ENCODE measurements at places on chromosomes 16 and 17.
A peak's percentile ranks its signal among the peaks of the same experiment; 100 is the strongest.

- H3K36me3 ChIP-seq, result peaks cover 95% of the 10 kb centered on the region
- no peak overlapping the region for H3K27ac ChIP-seq
- H3K4me1 ChIP-seq, result peaks cover 56% of the 10 kb centered on the region
- H3K4me3 ChIP-seq, result no peak overlapping the region
- DNase-seq, result peak; percentile 14
These were observed 9.2 kb downstream of the SUMO2 start for GRCh38 chr17:75173526-75173925.

DNA sequence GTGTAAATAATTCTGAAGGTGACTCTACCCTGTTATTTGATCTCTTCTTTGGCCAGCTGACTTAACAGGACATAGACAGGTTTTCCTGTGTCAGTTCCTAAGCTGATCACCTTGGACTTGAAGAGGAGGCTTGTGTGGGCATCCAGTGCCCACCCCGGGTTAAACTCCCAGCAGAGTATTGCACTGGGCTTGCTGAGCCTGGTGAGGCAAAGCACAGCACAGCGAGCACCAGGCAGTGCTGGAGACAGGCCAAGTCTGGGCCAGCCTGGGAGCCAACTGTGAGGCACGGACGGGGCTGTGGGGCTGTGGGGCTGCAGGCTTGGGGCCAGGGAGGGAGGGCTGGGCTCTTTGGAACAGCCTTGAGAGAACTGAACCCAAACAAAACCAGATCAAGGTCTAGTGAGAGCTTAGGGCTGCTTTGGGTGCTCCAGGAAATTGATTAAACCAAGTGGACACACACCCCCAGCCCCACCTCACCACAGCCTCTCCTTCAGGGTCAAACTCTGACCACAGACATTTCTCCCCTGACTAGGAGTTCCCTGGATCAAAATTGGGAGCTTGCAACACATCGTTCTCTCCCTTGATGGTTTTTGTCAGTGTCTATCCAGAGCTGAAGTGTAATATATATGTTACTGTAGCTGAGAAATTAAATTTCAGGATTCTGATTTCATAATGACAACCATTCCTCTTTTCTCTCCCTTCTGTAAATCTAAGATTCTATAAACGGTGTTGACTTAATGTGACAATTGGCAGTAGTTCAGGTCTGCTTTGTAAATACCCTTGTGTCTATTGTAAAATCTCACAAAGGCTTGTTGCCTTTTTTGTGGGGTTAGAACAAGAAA is 5.1 kb downstream of the STH start:
- no peaks in the 10 kb centered on the region for H3K4me1 ChIP-seq
- H3K36me3 ChIP-seq, result no peaks in the 10 kb centered on the region
- no peak for DNase-seq

DNA sequence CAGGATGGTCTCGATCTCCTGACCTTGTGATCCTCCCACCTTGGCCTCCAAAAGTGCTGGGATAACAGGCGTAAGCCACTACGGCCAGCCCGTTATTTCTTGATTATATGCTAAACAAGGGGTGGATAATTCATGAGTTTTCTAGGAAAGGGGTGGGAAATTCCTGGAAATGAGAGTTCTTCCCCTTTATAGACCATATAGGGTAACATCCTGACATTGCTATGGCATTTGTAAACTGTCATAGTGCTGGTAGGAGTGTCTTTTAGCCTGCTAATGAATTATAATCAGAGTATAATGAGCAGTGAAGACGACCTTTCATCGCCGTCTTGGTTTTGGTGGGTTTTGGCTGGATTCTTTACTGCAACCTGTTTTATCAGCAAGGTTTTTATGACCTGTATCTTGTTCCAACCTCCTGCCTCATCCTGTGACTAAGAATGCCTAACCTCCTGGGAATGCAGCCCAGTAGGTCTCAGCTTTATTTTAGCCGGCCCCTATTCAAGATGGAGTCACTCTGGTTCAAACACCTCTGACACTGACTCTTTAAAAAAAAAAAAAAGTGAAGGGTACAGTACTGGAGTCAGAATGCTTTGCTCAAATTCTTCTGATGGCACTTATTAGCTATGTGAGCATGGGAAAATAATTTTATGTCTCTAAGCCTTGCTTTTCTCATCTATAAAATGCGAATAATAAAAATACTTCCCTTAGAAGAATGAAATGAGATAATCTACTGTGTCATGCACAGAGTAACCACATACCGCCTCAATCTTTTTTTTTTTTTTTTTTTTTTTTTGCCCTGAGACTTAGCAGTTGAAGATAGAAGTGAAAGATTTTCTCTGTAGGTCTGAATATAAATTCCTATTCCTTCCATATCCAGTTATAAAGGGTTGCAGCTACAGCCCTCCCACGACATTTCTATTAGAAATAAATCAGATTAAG is 5.1 kb upstream of the CALCOCO2 start:
- peaks cover 4% of the 10 kb centered on the region for H3K4me1 ChIP-seq
- no peak overlapping the region for H3K4me3 ChIP-seq
- DNase-seq, result no peak
- H3K27me3 ChIP-seq, result no peaks in the 10 kb centered on the region

DNA sequence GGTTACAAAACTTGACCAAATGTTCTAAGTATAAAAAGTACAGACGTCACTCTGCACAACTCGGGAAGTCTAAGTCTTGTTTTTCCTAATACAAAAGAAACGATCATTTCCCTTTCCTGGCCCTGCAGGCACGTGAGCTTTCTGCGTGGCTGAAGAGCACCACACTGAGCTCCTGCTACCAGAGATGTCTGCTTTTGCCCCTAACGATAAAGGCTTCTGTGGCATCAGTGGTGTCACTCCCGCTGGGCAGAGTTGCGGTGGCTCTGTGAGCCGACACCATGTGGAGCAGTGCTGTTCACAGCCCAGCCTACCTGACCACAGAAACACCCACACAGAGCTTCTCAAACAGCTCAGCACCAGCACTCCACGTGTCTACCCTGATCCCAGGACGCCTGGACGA is 20.5 kb downstream of the EMC8 start:
- peaks cover 37% of the 10 kb centered on the region for H3K36me3 ChIP-seq
- DNase-seq, result no peak
- H3K4me3 ChIP-seq, result no peak overlapping the region
- H3K27ac ChIP-seq, result no peak overlapping the region
- H3K27me3 ChIP-seq, result no peaks in the 10 kb centered on the region

DNA sequence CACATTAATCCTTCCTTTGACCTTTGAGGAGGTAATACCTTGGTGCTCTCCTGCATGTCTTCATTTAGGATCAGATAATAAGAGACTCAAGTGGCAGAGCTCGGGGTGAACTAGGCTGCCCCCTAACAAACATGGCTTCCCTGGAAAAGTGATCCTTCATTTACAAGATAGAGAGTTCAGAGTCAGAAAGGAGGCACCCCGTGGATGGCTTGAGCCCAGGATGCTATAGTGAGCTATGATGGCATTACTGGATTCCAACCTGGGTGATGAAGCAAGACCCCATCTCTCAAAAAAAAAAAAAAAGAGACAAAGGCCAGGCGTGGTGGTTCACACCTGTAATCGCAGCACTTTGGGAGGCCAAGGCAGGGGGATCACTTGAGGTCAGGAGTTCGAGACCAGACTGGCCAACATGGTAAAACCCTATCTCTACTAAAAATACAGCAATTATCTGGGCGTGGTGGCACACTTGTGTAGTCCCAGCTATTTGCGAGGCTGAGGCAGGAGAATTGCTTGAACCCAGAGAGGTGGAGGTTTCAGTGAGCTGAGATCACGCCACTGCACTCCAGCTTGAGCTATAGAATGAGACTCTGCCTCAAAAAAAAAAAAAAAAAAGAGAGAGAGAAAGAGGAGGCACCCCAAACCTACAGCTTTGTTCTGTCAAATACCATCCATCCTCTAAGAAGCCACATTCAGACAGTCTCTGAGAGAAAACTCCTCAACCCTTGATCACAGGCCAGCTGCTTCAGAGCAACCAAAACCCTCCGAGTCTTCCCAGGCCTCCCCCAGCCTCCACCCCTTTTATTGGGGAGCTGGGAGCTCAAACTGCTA is 7.4 kb downstream of the FAM117A start:
- DNase-seq, result no peak
- H3K27ac ChIP-seq, result no peak overlapping the region
- no peaks in the 10 kb centered on the region for H3K36me3 ChIP-seq
- H3K4me3 ChIP-seq, result no peak overlapping the region
- H3K27me3 ChIP-seq, result no peaks in the 10 kb centered on the region

GRCh38 chr17:19578545-19578944 is 44.9 kb downstream of the SLC47A1 start:
- no peak overlapping the region for H3K4me3 ChIP-seq
- no peak overlapping the region for H3K27ac ChIP-seq
- peaks cover 16% of the 10 kb centered on the region for H3K27me3 ChIP-seq
- no peaks in the 10 kb centered on the region for H3K36me3 ChIP-seq

DNA sequence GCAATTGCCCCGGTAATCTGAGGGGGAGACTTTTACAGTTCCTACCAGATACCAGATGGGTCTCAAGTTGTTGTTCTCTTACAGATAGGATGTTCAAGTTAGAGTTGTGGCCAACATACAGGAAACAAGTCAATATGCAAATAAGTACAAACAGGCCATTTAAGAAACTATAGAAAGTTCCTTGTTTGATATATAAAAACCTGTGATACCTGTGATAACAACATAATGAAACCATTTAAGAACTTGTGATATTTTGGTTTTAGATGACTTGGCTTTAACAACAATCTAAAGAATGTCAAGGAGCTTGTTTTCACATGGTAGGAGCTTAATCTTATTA is 16.8 kb downstream of the CDR2 start:
- H3K36me3 ChIP-seq, result no peaks in the 10 kb centered on the region
- H3K4me3 ChIP-seq, result no peak overlapping the region
- H3K27ac ChIP-seq, result peak overlapping the region; percentile 54

GRCh38 chr17:27657620-27658019 is 26.6 kb downstream of the LGALS9 start:
- H3K27ac ChIP-seq, result no peak overlapping the region
- H3K4me3 ChIP-seq, result no peak overlapping the region
- DNase-seq, result peak; percentile 41
- no peaks in the 10 kb centered on the region for H3K36me3 ChIP-seq
- H3K27me3 ChIP-seq, result no peaks in the 10 kb centered on the region

GRCh38 chr16:66930189-66930588 is 4.0 kb downstream of the CIAO2B start:
- peaks cover 16% of the 10 kb centered on the region for H3K27me3 ChIP-seq
- no peak overlapping the region for H3K27ac ChIP-seq
- no peak overlapping the region for H3K4me3 ChIP-seq
- peaks cover 18% of the 10 kb centered on the region for H3K4me1 ChIP-seq
- no peak for DNase-seq
- H3K36me3 ChIP-seq, result peaks cover 11% of the 10 kb centered on the region

DNA sequence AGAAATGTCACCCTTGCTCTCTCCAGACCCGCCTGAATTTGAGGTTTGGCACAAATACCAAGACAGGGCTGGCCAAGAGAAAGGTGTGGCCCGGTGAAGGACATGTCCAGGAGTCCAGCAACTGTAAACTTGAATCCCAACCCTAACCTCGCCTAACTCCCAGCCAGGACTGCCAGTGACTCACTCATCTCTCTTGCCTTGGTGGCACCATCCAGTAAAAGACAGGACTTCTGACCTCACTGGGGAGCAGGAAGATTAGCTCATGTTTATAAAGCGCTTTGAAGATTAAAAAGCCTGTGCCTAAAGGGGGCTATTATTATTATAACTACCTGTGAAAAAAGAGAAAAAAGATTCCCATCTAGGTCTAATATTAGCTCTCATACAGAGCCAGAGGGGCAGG is 335.3 kb downstream of the SOX9 start:
- DNase-seq, result peak; percentile 14
- H3K4me3 ChIP-seq, result no peak overlapping the region
- H3K27ac ChIP-seq, result no peak overlapping the region
- no peaks in the 10 kb centered on the region for H3K27me3 ChIP-seq
- H3K36me3 ChIP-seq, result no peaks in the 10 kb centered on the region
- H3K4me1 ChIP-seq, result no peaks in the 10 kb centered on the region

DNA sequence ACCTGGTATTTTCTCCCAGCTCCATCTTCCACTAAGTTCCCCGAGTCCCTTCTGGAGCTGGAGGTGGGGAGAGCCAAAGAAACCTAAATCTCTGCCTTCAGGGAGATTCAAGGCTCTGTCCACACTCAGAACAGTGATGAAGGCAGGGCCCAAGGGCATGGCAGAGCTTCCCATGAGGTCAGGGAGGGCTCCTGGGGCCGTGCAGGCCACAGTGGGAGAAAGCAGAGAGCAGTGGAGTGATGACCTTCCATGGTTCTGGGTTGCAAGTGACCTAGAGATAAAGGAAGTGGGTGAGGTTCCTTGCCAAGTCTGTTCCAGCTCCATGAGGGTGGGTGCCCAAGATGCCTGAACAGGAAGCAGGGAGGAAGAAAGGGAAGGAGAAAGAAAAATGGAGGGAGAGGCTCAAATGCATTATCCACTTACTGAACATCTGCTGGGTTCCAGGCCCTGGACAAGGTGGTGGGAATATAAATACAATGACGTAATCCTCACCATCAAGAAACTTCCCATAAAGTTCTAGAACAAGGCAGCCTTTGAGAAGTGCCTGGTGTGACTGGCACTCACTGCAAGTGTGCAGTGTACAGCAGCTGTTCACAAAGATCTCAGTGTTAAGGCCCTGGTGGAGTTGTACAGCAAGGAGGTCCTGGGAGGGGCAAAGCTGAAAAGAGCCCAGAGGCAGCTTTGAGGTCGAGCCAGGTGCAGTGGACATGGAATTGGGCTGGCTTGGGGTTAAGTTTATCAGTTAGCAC is 13.3 kb downstream of the TBKBP1 start:
- DNase-seq, result peak; percentile 52
- H3K27me3 ChIP-seq, result no peaks in the 10 kb centered on the region
- peaks cover 45% of the 10 kb centered on the region for H3K4me1 ChIP-seq
- no peak overlapping the region for H3K4me3 ChIP-seq

- H3K27ac ChIP-seq, result no peak overlapping the region
- H3K4me1 ChIP-seq, result peaks cover 55% of the 10 kb centered on the region
- peaks cover 34% of the 10 kb centered on the region for H3K36me3 ChIP-seq
- no peaks in the 10 kb centered on the region for H3K27me3 ChIP-seq
- no peak overlapping the region for H3K4me3 ChIP-seq
These were observed 115.9 kb downstream of the ANKRD11 start for GRCh38 chr16:89374393-89374960.

- no peaks in the 10 kb centered on the region for H3K36me3 ChIP-seq
- peaks cover 13% of the 10 kb centered on the region for H3K4me1 ChIP-seq
- H3K4me3 ChIP-seq, result peak overlapping the region; percentile 79
- DNase-seq, result peak; percentile 92
- no peaks in the 10 kb centered on the region for H3K27me3 ChIP-seq
- peak overlapping the region; percentile 84 for H3K27ac ChIP-seq
These were observed 521 bp downstream of the ATMIN start for GRCh38 chr16:81035975-81036750.

DNA sequence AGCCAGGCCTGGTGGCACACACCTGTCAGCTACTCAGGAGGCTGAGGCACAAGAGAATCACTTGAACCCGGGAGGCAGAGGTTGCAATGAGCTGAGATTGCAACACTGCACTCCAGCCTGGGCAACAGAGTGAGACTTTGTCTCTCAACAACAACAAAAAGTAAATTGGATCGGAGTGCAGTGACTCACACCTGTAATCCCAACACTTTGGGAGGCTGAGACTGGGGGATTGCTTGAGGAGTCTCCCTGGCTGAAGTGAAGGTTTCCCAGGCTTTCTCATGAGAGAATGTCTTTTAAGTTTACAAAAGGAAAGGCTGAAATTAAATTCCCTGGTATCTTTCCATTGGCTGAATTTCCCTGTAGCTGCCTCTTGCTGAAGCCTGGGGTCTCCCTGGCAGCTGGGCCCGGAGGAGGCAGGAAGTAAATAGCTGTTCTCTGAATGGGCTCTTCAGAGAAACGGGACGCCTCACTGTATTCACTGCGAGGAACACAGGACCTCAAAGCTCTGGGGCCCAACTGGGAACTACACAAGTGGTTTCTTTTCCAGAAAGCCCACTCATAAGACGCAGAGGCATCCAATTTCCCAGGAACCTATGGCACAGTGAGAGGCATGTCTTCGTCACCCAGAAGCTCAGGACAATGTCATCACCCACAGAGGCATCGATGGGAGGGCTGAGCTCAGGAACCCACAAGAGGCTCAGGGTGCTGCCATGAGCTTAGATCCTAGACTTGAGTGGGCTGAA is 77.4 kb upstream of the SMURF2 start:
- H3K4me1 ChIP-seq, result peaks cover 10% of the 10 kb centered on the region
- peak overlapping the region; percentile 52 for H3K27ac ChIP-seq
- no peaks in the 10 kb centered on the region for H3K36me3 ChIP-seq
- H3K4me3 ChIP-seq, result no peak overlapping the region
